ENCODE measurements at places on chromosomes 3 and 15. TPM values are rescaled to one million over a fixed set of nuclear protein-coding genes. Genes with fewer than 3 reads are reported as not detected.

DNA sequence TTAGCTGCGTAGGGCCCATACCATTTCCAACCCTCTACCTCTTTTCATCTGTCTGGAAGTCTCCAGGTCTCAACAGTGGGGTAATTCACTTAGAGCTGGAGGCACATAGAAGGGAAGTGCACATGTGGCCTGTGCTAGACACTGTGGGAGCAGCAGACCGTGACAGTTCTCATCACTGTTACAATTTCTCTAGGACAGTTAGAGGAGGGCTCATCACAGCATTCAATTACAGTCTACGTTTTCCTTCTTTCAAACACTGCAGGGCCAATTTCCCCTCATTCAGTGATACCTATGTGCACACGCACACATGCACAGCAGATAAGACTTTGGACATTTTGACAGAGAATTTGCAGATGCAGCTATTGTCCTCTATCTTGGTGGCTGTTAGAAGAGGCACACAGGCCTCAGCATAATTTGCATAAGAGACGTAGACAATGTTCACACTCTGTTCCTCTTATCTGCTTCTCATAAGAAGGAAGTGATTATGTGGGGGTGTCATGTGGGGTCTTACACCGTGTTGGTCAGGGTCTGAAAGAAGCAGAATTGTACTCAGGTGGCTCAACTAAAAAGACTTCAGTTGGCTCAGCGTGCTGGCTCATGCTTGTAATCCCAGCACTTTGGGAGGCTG, 12.6 kb upstream of the HRG start:
- no peak for DNase-seq

Gene SEMA6D
- total RNA-seq: 49.8 TPM

DNA sequence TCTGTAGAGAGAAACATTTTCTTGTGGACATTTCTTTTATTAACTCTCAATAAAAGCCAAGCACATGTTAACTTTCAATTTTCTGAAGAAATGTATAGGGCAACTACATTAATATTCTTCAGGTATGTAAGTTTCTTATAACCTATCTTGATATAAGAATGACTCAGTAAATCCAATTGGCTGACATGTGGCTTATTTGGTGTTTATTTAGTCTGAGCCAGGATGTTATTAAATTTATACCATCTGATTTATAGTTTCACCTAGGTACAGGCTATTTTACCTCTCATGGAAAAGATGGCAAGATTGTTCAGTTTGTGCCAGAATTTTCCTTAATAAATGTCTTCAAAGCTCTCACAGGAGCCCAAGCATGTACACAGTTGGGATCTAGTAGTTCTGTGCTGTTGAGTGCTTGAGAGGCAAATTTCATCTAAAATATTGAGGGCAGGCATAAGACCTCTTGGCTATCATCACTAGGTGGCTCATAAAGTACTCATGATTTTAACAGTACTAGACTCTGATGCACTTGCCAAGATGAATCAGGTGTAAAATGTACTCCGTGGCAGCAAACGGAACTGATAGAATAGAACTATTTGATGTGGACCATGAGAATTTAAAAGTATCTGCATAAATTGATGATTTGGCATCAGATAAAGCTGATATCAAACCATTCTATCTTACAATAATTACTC, 631.9 kb downstream of the RBMS3 start:
- no peak for DNase-seq

DNA sequence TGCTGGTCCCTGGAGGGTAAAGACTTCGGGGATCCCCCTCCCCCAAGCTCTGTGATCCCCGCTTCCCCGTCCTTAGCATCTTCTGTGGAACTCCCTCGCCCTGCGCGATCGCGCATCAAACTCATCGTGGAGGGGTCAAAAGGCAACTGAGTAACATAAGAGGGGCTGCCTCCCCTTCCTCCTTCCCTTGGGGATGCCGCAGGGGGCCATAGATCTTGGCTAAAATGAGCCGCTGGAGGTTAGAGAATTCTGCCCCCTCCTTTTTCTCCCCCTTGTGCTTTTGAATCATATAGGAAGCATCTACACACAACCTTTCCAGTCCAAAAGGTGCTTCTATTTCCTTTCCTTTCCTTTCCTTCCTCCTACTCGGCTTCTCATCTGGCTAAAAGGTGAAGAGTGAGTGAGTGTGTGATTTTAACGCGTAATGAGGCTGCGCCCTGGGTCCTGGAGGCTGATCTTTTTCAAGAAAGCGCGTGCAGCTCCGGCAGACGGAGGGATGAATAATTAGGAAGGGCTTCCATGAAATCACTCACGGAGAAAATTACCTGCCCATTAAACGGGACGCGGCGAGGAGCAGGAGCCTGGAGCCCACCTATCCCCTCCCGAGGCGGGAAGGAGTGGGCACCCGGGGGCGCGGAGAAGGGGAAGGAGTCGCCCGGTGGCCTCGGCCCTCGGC, 831 bp upstream of the ROBO2 start:
- peak; percentile 12 for DNase-seq

DNA sequence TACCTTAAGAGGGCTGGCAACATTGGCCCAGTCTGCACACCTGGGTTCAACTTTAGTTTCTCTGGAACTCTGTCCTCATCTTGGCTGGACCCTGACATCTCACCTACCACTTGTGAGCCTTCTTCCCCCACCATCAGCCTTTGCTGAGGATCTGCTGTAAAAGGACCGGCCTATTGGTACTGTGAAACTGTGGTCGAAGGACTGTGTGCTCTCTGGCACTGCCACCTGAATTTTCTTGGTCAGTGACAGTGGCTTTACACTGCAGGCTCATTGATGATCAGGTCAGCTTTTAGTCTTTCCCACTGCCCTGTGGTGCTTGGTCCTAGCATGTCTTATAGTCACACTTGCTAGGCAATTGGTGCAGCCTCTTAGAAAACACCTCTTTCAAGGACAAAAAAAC, 86.9 kb downstream of the PEX5L start:
- no peak for DNase-seq

Gene AVEN
- total RNA-seq: 8.0 TPM

DNA sequence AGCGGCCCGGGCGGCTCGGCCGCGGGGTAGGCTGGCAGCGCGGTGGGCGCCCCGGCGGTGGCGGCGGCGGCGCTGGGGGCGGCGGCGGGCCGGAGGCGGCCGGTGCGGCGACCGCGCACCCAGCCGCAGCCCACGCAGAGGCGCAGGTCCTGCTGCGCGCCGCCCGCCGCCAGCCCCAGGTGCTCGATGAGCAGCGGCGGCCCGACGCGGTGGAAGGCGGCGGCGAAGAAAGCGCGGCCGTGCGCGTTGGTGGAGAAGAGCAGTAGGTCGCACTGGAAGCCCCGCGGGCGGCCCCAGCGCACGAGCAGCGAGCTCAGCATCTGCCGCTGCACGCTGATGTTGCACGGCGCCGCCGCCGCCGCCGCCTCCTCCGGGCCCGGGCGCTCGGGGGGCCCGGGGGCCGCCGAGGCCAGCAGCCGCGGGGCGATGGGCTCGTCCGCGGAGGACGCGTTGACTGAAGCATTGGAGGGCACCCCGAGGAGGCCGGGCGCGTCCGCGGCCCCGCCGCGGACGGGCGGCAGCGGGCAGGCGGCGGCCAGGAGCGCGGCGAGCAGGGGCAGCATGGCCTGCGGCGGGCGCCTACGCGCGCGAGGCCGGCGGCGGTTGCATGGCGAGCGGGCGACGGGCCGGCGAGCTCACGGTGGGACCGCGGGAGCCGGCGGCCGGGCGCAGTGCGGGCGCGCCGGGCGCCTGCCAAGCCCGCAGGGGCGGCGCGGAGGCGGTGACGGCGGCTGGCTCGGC, 452 bp downstream of the TMEM158 start:
- DNase-seq: no peak
